ENCODE measurements at places on chromosomes 16 and 17.

DNA sequence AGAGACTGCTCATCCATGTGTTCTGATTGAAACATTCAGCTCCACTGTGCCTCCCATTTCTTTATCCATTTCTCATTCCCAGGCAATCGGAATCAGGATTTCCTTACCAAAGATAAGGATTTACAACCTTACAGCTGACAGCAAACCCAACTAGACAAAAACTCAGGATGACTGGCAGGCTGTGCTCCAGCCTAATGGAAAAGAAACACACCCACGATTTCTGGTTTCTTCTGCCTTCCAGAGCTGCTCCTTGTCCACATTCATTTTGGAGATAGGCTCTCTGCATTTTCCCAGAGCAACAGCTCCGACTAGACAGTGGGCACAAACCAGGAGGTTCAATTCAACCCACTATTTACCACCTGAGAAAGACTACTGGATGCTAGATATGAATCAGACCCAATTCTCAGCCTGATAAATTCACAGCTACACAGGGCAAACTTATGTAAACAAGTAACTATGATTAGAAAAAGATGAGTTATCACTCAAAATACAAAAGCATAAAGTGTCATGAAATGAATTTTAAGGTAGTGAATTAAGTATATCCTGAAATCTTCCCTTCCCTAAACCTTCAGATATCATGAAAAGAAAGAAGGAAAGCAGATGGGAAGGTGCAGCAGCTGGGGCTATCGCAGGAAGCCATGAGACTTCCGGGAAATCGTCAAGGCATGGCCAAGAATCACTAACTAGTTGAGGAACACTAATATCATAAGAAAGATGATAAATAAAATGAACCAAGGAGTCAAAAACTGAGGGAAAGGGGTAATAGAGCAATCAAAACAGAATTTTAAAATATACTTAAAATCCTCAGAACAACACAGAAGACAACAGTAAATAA is 44.8 kb upstream of the CLEC18B start:
- no peak for DNase-seq

DNA sequence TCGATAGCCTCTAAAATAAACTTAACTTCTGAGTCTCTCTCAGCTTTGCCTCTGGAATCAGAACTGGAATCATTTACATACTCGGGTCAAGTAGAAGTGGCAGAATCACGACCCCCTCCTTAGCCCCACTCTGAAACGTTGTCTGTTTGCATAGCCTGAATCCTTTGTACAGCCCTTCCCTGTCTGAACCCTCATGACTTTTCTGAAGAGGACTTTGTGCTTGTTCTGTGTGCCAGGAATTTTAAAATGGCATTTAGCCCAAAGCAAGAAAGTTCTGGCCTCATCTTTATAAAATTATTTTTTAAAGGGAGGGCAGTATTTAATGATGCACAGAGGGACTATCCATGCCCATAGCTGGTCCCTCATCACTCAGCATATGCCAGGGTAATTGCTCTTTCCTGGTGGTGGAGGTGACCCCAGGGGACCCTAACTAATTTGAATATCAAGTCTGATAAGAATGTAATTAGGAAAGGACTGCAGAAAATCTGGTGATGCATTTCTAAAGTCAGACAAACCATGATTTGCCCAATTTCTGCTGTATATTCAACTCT is 342.7 kb upstream of the TNRC6C start:
- DNase-seq, result no peak

DNA sequence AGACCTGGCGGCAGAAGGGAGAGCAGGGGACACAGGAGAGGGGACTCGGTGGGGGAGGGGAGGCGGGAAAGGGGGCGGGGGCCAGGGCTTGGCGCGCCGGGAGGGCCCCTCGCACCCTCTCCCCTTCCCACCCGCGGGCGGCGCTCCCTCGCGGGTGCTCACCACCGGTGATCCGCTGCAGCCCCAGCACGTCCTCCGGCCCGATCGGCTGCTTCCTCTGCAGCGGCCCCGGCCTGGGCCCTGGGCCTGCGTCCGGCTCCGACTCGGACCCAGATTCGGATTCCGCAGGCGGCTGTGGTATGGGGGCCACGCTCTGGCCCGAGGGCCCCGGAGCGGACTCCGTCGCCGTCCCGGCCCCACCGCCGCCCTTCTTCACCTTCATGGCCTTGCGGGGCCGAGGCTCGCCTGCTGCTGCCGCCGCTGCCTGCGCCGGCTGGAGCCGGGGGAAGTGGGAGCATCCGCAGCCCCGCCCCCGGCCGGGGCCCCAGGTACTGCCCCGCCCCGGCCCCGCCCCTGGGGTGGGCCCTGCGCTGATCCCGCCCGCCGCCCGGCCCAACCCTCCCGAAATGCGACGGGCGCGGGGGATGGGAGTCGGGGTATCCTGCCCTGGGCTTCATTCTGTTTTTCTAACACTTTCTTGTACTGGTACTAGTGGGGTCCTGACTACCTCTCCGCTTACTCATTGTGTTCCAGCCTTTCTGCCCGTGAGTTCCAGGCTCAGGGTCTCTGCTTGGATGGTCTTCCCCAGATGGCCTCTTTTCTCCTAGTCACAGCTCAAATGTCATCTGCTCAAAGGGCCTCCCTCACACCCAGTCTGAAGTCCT is at the start of gene UNC119:
TSS of gene UNC119 (minus strand) at position 449 of the 824 bp plus-strand sequence. CDS start at position 382, 67 bp downstream.
- peak; percentile 49 for DNase-seq

DNA sequence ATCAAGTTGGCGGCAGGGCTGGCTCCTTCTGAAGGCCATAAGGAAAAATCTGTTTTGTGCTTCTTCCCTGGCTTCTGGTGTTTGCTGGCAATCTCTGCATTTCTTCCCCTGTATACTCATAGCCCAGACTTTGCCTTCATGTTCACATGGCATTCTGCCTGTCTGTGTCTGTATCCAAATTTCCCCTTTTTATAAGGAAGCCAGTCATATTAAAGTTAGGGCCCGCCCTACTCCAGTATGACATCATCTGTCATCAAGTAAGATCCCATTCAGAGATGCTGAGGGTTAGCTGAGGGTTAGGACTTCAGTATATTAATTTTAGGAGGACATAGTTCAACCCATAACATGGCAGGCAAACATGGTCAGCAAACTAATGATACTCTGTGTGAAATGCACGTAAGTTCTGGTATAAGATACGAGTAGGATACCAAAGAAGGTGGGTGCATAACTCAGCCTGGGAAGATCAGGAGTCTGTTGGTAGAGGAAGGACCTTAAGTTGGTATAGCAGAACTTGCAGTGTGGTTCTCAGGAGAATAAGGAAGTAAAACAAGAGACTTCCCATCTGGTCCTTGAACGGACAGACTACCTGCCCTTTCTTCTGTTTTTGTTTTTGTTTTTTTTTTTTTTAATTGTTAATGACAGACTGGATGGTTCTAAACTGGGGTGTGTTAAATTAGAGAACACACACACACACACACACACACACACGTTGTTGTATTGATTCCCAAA is 13.9 kb downstream of the MAP2K6 start:
- DNase-seq, result no peak

- no peak for DNase-seq
These were observed 36.2 kb downstream of the ZFPM1 start for GRCh38 chr16:88489163-88489741.

DNA sequence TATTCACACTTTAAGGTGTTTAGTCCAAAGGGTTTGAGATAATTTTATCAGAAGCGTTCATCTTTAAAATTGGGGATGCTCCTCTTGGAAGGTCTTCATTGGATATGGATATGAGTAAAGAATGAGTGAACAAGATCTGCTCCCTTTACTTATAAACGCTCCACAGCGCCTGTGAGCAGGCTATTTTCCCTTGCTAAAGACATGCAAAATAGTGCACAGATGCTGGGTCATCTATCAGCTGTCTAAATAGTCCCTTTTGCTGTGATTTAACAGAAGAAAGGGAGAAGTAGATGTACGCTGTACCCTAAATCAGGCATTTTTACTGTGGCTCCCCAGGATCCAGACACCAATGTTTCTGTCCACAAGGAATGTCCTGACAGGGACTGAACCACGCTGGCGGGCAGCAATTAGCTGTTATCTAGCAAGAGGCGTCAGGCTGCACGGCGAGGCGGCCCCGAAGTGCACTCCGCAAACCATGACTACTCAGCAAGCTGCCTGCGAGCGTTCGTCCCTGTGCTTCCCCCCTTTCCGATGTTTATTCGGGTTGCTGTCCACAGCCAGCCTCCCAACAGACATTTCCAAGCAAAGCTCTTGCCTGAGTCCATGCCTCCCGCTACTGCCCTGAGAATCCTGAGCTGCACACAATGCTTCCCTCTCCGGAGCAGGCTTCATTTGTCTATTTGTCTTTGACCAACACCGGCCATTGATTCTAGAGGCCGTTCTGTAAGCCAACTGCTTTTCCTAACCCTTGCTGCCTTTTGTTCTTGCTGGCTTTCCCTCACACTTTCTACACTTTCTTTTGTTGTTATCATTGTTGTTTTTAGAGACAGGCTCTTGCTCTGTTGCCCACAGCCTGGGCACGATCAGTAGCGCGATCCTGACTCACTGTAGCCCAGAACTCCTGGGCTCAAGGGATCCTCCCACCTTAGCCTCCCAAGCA is 55.7 kb upstream of the CNEP1R1 start:
- DNase-seq, result no peak

- DNase-seq, result no peak
These were observed 759.1 kb upstream of the RBFOX1 start for GRCh38 chr16:6573577-6573976.

DNA sequence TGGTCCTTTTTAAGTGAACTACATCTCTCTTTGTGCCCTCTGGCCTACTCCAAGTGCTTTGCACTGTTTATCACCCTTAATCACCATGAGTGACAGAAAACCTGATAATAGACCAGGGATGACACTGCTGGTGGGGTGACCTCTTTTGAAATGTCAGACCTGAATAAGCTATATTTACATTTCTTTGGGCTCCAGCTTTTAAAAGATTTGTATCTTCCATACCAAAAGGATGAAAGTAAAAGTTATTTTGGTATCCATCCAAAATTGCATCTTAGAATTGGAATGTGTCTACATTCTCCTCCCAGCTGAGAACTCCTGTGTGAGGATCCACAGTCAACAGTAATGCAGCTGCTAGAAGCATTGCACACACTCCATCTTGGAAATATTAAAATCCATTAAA is 370.0 kb downstream of the CDH11 start:
- DNase-seq, result no peak

GRCh38 chr17:48612456-48612853 is 1.6 kb upstream of the HOXB7 start:
- DNase-seq, result no peak

GRCh38 chr16:72957303-72958277 is 90.3 kb downstream of the ZFHX3 start:
- no peak for DNase-seq

DNA sequence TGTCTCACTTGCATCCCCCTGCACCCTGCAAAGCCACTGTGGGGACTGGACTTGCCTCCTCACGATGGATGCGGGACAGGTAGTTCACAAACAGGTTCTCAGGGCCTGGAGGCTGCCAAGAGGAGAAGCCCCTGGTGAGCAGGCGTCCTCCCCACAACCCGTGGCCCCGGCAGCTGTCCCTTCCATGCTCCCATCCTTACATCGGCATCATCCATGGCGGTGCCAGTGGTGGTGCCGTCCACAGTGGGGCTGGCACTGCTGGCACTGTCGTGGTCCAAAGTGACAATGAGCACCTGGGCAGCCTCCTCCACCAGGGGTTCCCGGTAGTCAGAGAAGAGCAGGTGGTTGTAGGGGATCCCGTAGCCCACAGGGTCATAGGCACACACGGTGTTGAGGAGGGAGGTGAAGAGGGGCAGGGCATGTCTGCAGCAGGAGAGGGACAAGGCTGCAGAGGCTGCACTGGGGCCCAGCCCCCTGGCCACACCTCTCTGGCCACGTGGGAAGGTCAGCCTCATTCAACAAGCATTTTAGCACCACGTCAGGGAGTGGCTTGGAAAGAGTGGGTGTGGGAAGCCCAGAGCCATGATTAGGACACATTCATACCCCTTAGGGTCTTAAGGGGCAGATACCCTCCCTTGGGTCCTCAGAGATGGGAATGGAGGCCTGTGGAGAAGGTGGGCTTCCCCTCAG is 12.6 kb downstream of the HID1 start:
- DNase-seq, result no peak

- DNase-seq, result no peak
These were observed 993.5 kb downstream of the CDH8 start for GRCh38 chr16:61042737-61043136.

DNA sequence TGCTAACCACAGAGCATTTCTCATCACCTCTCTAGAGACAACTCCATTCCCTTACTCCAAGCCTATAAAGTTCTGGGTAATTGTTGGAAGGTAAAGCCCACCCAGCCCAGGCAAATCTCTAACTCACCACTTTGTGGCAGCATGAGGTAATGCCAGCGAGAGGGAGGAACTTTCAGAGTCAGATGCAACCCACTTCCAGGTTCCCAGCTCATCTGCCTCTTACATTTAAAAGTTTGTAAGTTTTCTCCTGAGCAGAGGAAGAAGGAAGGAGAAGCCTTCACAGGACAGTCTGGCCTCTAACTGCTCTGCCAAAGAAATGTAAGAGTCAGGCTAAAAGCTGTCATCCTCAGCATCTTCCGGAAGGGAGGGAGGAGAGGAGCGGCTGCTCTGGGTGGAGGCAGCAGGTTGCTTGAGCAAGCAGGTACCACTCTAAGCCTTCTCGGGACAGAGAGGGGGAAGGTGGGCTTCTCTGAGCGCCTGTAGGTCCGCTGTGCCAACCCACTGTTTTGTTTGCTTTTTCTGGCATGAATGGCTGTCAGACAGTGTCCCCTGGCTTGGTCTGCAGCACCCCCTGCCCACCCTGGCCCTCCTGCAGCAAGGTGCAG is 1.0 kb downstream of the ZNF319 start:
- no peak for DNase-seq

GRCh38 chr16:13702614-13703013 is 217.3 kb upstream of the ERCC4 start:
- no peak for DNase-seq

DNA sequence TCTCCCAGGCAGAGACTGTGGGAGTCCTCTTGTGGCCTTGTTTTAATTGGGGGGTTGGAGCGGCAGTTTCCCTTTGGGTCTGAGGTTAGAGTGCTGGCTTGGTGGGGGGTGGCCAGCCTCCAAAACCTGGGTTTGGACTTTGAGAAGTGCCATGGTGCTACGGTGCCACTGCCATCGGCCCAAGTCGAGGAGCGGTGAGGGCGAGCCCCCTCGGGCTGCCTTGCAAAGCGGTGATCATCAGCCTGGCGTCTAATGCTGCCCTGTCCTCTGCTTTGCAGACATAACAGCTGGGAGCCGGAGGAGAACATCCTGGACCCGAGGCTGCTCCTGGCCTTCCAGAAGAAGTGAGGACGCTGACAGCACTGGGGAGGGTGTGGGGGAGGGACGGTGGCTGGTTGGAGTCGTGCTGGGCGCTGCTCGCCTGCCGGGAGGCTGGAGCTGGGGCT is 1.2 kb downstream of the CBX2 start:
- DNase-seq, result no peak
